ENCODE measurements at places on chromosomes 7 and 10. TPM values are rescaled to one million over a fixed set of nuclear protein-coding genes. Genes with fewer than 3 reads are reported as not detected.

- no peak for DNase-seq
Observed at GRCh38 chr10:123044391-123044790, 35.6 kb downstream of the ACADSB start.

GRCh38 chr7:140655511-140656408, 15.1 kb upstream of the DENND2A start:
- DNase-seq, result no peak

GRCh38 chr7:101663747-101664146, 34.7 kb upstream of the MYL10 start:
- DNase-seq, result no peak

GRCh38 chr10:131442271-131442670, 130.8 kb upstream of the TCERG1L start:
- no peak for DNase-seq

Gene HYAL4
- total RNA-seq, result not detected

Gene CLRN3
- not detected for total RNA-seq

Gene MMP21
- total RNA-seq, result not detected

DNA sequence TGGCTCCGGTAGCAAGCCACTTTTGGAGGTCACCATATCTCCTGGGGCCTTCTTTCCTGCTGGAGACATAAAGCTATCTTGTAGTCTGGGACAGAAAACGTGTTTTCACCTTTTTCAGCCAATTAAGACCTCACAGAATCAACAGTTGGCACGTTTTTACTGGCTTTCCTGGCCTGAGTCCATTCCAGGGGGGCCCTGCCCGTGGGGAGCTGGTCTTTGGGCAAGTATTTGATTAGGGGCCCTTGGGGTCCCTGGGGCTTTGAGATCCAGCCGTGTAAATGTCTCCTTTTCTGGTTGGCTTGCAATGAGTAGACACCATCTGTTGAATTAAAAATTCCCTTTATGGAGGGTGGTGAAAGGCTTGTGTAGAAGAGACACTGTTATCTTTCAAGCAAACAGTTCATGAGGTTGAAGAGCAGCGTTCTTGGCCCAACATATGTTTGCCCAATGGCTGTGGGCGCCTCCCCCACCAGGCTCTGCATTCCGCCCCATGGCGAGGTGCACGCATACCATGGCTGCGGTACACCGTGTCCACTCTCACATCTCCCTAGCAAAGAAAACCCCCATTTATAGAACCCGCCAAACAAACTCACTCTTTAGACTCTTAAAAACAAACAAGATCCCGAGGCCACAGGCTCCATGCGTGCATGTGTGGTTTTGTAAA, 593.2 kb downstream of the LRMDA start:
- DNase-seq, result no peak

Gene TBRG4
- 83.0 TPM for total RNA-seq

- no peak for DNase-seq
Observed at GRCh38 chr10:89029181-89029580, 38.6 kb downstream of the FAS start.

Gene WBP1L
- 22.4 TPM for total RNA-seq

Gene POM121C
- 22.3 TPM for total RNA-seq
